NCI-H187 treated with DMSO at 0.1 percent for 48 hours (cell line): ENCODE measurements at places on chromosomes 6 and 20.
A peak's percentile ranks its signal among the peaks of the same experiment; 100 is the strongest.

DNA sequence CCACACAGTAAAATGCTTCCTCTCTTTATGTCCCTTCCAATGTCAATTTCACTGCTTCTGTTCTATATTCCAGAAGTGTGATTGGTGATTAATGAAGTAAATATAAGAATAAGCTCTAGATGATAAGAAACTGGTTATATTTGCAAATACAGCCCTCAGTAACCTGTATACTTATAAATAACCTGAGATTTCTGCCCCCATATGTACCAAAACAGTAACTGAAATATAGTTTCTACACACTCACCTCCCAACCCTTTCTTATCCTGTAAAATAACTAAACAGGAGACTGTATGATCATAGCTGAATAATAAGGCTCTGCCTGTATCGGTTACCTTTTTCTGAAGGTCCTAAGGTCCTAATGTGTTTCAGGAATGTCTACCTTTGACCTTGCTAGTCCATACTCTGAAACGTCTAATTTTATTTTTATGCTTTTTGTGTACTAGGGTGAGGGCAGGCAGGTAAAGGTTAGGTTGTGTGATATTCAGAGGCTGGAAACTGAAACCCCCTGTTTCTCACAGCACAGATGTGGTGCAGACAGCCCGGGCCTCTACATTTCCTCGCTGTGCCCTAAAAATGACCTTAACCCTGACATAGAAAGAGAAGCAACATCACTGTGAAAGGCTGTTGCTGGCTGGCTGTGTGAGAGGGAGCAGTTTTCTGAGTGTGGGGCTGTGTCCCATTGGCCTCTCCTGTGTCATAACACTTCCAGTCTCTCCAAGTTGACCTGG, 378.8 kb downstream of the CENPW start:
- DNase-seq: no peak

- DNase-seq: no peak
Measured at GRCh38 chr20:63579017-63579694, 5.1 kb upstream of the HELZ2 start.

GRCh38 chr6:96923871-96924493, 546 bp upstream of the KLHL32 start:
- peak; percentile 62 for DNase-seq

DNA sequence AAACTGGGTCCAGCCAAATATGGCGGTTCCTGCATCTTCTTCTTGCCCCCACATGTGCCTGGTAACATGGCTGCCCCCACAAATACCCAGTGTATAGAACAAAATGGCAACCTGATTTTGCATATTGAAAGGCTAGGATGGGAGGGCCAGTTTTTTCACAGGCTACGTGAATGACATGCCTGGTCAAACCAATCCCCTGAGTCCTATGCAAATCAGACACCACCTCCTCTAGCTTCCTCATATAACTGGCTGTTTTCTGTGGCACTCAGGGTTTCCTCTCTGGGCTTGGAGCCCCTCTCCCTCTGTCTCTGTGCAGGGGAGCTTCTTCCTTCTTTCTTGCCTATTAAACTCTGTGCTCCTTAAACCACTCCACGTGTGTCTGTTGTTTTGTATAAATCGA, 372.1 kb downstream of the KIF16B start:
- DNase-seq: no peak

GRCh38 chr20:18879262-18879661, 65.7 kb downstream of the SCP2D1 start:
- DNase-seq: no peak

- no peak for DNase-seq
Measured at GRCh38 chr6:145235207-145235606, 500.1 kb downstream of the EPM2A start.

DNA sequence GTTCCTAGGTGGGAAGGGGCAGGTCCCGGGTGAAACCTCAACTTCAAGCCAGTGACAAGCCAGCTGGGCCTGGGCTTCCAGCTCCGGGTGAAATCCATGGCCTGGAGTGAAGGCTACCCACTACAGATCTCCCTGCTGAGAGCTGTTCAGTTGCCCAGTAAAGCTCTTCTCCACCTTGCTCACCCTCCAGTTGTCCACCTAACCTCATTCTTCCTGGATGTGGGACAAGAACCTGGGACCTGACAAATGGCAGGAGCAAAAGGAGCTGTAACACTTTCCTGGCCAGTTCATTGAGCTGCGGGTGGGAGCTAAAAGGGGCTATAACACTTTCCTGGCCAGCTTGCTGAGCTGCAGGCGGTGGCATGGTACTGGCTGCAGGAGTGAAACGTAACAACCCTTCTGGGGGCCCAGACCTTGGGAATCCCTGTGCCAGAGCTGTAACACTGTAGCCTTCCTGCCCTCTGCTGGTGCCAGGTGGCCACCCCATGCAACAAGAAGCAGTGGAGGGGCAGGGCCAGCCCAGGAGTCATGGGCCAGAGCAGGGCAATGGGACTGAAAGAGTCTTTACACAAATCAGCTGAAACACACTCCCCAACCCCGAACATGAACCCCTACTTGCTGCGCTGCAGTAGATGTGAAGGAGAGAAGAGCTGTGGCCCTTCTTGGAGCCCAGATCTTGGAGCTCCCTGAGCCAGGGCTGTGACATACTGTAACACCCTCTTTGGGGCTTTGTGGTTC, 3.6 kb upstream of the HINT3 start:
- DNase-seq: no peak
